Dermis blood vessel endothelial cell (primary cell): ENCODE measurements at places on chromosomes 7 and 10.

DNA sequence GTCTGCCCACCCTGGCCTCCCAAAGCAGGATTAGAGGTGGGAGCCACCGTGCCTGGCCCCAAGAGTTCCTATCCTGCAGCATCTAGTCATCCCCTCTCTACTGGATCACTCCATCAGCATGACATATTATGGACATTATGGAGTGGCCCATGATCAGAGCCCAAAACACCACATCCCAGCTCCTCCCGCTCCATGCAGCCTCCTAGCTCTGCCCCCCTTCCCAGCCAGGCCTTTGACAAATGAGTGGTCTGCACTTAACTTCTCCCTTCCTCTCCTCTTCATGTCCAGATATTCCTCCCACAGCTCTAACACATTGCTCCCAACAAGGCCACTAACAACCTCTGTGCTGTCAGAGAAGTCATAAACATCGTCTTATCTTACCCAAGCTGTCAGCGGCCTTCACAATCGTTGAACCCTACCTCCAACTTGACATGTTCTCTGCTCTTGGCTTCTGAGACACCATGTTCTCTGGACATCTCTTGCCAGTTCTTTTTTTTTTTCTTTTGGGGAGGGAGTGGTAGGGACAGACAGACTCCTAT lies 187.6 kb downstream of the NSUN6 start:
- DNase-seq, result no peak

GRCh38 chr7:124456286-124456685 lies 309.3 kb downstream of the GPR37 start:
- no peak for DNase-seq

DNA sequence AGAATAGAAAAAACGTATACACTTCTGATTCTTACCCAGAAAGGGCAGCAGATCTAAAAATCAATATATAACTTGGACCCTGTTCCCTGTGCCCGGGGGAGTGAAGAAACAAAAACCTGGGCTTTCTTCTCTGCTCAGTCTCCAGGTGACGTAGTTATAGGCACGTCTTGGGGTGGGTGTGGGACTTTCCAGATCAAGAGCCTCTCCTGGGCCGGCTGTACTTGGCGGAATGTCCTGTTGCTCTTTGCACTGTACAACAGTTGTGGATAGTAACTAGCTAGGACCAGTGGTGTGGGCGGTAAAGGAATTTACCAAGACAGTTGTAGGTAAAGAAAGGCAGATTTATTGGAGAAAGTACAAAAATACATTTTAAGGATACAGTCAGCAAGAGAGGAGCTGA lies 40.4 kb upstream of the STEAP4 start:
- DNase-seq, result no peak

GRCh38 chr7:112193915-112194502 lies 12.2 kb downstream of the DOCK4 start:
- no peak for DNase-seq

GRCh38 chr7:96143495-96144259 lies 178.2 kb downstream of the SLC25A13 start:
- no peak for DNase-seq

GRCh38 chr10:84397735-84398144 lies 69.4 kb downstream of the CCSER2 start:
- DNase-seq, result peak; percentile 2
